Activated CD4-positive, alpha-beta T cell treated with anti-CD3 and anti-CD28 coated beads for 36 hours (primary cell): ENCODE measurements at places on chromosomes 3 and 15. TPM values are rescaled to one million over a fixed set of nuclear protein-coding genes. Genes with fewer than 3 reads are reported as not detected.

DNA sequence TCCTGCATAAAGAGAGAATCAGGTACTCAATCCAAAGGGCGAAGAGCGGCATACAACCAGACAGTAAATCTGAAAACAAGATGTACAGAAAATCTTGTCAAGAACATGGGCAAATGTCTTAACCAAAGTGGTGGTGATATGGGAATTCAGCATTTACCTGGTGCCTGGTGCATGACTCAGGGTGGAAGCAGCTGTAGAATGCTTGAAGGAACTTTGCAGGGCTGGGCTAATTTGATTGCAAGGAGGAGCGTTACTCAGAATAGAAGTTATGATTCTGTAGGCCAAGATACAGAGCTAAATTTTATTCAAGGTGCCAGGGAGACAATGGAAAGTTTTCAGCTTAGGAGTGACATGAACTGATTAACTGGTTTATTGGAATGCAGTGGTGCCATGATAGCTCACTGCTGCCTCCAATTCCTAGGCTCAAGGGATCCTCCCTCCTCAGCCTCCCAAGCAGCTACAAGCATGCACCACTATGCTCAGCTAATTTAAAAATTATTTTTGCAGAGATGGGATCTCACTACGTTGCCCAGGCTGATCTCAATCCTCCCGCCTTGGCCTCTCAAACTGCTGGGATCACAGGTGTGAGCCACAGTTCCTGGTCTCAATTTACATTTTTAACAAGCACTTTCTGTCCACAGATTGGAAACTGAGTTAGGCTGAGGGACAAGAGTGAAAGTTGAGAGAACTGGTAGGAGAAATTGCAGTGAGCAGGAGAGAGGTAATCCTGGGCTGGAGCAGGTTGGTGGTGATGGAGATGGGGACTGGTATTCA is 91.5 kb upstream of the TBC1D5 start:
- no peaks in the 10 kb centered on the region for H3K36me3 ChIP-seq
- H3K4me3 ChIP-seq = no peak overlapping the region
- H3K27ac ChIP-seq = no peak overlapping the region
- DNase-seq = no peak
- H3K4me1 ChIP-seq = no peaks in the 10 kb centered on the region

DNA sequence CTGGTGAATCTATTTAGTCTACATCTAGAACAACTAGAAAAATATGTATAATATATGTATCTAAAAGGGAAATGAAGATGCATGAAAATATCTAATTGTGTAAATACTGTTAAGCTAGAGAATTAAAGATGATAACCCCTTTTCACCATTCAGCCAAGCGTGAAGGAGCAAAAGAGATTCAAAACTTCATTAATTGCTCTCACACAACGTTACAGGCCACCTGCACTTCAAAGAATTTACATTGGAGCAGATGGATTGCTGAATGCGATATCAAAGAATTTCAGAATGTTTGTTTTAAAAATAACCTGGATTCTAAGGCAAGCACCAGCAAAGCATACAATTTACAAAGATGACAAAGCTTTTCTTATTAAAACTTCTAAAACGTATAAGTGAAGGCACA is 243.2 kb downstream of the ROBO2 start:
- no peak for DNase-seq
- no peaks in the 10 kb centered on the region for H3K27me3 ChIP-seq

- H3K27ac ChIP-seq = no peak overlapping the region
- DNase-seq = no peak
- no peaks in the 10 kb centered on the region for H3K4me1 ChIP-seq
- H3K36me3 ChIP-seq = no peaks in the 10 kb centered on the region
- H3K4me3 ChIP-seq = no peak overlapping the region
These were observed 8.9 kb upstream of the AADACL2 start for GRCh38 chr3:151724576-151725562.

SMAD6 gene
- total RNA-seq = 0.23 TPM

- no peak for DNase-seq
- peaks cover 9% of the 10 kb centered on the region for H3K27me3 ChIP-seq
- H3K4me3 ChIP-seq = no peak overlapping the region
- no peaks in the 10 kb centered on the region for H3K4me1 ChIP-seq
These were observed 336.1 kb upstream of the THBS1 start for GRCh38 chr15:39244776-39245175.

GRCh38 chr15:26098801-26099200 is 235.7 kb upstream of the ATP10A start:
- H3K27ac ChIP-seq = no peak overlapping the region
- peaks cover 4% of the 10 kb centered on the region for H3K4me1 ChIP-seq
- no peak overlapping the region for H3K4me3 ChIP-seq
- peaks cover 19% of the 10 kb centered on the region for H3K27me3 ChIP-seq
- no peaks in the 10 kb centered on the region for H3K36me3 ChIP-seq

PPP4R2 gene
- 91.5 TPM for total RNA-seq

FBLN2 gene
- 0.05 TPM for total RNA-seq

- H3K27me3 ChIP-seq = no peaks in the 10 kb centered on the region
- no peaks in the 10 kb centered on the region for H3K4me1 ChIP-seq
- no peaks in the 10 kb centered on the region for H3K36me3 ChIP-seq
- H3K4me3 ChIP-seq = no peak overlapping the region
These were observed 16.8 kb upstream of the NMNAT3 start for GRCh38 chr3:139694542-139694941.
